T-helper 2 cell (primary cell): ENCODE measurements at places on chromosomes 3 and 15.

GRCh38 chr15:93109336-93110102 lies 20.5 kb upstream of the RGMA start:
- no peak for DNase-seq

DNA sequence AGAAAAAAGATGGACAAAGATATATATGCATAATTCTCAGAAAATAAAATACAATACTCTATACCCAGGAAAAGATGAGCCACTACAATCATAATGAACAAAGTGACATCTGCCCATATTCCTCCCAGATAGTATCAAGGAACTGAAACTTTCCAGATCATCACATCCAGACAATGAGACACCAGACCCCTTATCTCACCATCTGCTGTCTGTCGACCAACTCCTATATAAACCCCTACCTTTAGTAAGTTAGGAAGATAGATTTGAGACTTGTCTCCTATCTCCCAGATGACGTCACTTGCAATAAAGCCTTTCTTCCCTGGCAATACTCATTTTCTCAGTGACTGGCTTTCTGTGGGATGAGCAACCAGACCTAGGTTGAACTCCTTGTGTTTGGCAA lies 1071.6 kb downstream of the PLOD2 start:
- DNase-seq: no peak

DNA sequence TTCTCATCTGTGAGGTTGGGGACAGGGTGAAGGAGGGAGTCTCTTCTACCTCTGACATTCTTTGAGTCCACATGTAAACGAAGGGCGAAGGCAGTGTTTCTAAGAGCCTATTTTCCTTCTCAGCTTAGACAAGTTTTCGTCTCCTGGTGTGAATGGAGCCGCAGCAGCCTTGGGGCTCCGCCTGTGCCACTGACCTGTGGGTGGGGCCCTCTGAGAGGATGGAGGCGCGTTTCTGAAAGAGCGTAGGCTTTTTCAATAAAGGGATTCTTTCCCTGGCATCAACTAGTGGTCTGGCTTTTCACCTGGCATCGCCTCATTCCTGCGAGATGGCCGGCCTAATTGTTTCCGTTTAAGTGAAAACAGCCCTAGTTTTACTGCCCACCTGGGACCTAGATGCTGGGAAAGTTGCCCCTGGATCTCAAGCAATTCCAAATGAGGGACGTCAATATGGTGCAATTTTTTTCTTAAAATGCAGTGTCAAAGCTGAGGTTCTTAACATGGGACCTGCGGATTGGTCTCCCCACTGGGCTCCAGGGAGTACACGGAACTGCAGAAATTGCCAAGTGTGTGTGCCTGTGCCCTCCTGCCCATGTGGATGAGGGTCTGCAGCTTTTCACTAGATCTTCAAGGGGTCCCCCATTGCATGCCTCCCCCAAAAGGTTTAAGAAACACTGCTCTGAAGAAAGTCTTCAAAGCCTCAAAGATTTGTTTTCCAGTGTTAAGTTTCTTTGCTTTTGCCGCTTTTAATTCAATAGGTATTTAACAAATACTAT lies 958 bp downstream of the GLDN start:
- DNase-seq: no peak

- DNase-seq: no peak
Measured at GRCh38 chr3:113212150-113212843, 940 bp downstream of the BOC start.

GRCh38 chr3:134426660-134427181 lies 52.5 kb upstream of the AMOTL2 start:
- DNase-seq: no peak

- no peak for DNase-seq
Measured at GRCh38 chr15:84975871-84976351, 5.7 kb upstream of the PDE8A start.

DNA sequence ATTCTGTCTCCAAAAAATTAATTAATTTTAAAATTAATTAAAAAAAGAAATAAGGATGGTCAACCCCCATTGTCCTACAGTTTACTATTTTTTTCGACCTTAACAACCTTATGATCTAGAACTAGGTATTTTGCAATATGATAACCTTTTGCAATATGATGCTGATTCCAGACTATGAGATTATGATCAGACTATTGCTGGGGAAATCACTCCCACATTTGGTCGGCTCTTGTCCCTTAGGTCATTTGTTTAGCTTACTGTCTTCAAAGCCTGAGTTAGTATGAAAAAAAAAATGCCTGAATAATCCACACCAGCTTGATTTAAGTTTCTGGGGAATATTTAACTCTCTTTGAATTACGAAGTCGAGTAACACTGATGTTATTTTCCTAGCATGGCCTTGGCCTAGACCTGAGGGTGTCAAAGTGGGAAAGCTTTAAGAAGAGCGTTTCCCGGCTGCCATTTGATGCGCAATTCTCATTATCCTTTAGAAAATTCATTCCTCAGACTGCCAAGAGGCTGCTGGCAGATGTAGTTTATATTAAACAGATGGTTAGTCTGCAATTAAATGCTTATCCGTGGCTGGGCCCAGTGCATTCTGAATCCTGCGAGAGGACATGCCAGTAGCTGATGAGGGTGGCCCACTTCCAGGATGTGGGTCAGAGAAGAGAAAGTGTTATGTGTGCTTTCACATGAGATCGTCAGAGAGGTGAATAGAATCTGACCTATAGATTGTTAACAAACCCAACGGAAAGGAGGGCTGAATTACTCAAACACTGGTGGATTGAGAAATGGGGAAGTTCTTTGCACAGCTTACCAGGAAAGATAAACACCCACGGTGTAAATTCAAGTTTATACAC lies 496.0 kb upstream of the THBS1 start:
- DNase-seq: no peak

DNA sequence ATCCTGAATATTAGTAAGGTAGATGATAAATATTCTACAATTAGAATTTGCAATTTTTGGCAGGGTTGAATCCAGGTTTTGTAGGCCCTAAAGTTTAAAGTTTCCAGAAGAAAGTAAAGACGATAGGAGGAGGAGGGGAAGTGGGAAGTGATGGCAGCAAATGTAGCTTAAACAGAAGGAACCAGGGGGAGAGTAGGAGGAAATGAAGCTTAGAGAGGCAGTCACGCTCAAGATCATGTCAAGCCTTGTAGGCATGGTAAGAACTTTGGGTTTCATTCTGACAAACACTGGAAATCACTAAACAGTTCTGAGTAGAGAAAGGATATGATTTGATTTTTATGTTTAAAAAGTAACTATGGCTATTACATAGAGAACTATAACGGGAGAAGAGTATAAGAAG lies 63.9 kb downstream of the NR2E3 start:
- no peak for DNase-seq

GRCh38 chr3:172175254-172175599 lies 135.8 kb downstream of the FNDC3B start:
- DNase-seq: no peak

DNA sequence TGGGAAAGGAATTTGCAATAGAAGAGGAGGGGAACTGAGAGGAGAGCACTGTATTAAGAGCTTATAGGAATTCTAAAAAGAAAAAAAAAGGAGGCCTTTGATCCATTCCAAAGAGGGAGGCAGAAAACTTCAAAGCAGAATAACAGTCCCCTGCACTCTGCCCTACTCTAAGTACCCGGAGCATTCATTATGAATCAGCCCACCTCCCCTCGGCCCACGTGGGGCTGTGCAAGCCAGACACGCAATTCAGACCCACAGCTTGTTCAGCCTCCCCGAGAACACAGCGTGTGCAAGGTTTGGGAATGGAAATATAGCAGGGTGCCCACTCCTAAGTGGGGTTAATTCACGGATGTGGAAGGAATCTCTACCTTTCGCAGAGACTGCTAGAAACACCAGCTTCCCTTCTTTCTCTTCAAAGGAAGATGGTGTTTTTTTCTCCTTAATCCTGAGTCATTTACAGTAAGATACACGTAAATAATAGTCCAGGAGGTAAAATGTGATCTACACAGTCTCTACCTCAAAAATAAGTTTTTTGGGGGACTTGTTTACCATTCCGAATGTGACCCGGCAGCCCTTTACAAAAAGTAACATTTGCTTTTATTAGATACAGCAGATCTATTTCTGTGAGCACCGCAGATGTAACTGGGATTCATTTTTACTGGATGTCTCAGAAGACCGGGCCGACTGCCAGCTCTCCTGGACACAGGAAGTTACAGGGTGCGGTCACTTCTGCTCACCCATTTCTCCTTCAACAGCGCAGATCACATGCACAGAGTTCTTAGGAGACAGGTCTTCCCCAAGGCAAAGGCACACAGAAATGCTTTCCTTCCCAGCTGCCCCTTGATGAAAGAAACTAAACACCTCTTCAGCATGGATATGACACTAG lies 768.5 kb upstream of the CFAP20DC start:
- no peak for DNase-seq

GRCh38 chr3:64399205-64399800 lies 174.0 kb upstream of the PRICKLE2 start:
- DNase-seq: no peak

DNA sequence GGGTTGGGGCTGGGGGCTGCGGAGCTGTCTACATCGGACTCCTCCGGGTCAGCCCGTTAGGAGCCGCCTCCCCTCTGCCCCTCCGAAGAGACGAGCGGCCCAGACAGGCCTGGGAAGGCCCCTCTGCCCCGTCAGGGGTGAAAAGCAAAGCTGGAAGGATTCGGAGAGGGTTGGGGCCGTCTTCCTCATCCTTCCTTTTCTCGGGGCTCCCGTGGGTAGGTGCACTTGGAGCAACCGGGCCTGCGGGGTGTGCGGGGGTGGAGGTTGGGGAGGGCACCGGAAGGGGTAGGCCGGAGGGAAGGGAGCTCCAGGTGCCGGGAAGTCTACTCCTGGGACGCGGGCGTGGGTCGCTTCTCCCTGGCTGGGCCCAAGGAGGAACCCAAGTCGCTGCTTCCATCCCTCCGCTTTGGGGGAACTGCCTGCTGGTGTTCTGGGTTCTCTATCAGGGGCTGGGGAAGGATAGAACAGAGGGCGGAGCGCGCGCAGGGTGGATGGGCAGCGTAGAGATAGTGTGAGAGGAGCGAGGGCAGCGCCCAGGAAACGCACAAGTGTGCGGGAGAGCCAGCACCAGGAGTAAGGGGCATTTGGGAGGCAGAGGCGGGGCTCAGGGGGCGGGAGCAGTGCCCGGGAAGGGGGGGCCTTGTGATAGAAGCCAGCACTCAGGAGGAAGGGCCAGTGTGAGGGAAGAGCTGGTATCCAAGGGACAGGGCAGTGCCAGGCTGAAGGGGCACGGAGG lies 590 bp downstream of the POLR2H start:
- DNase-seq: no peak

GRCh38 chr3:157871838-157872460 lies 234.3 kb downstream of the SHOX2 start:
- DNase-seq: no peak

- no peak for DNase-seq
Measured at GRCh38 chr3:196995646-196996355, 27.2 kb upstream of the PIGZ start.

- DNase-seq: no peak
Measured at GRCh38 chr3:52650439-52650838, 35.3 kb downstream of the PBRM1 start.

- no peak for DNase-seq
Measured at GRCh38 chr3:102038477-102039142, 189.3 kb downstream of the NFKBIZ start.

GRCh38 chr3:67460841-67461510 lies 193.4 kb downstream of the SUCLG2 start:
- no peak for DNase-seq

DNA sequence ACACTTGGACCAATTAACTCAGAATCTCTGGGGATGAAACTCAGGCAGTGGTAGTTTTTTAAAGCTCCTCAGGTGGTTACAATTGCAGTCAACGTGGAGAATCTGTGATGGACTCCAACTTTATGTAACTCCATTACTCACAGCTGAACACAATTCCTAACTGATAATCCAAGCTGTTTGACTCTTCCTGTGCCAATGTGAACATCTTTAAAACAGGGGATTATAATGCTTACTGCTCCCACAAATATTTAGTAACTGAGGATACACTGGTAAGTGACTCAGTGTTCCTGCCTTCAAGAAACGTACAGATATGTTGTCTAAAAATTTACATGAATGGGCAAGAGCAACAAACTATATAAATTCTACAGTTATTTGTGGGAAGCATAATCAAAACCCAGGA lies 85.6 kb downstream of the OSBPL10 start:
- no peak for DNase-seq

- no peak for DNase-seq
Measured at GRCh38 chr3:160372780-160373179, 26.2 kb downstream of the IFT80 start.

GRCh38 chr3:127428344-127428997 lies 140.6 kb upstream of the PRR20G start:
- no peak for DNase-seq

GRCh38 chr3:65669163-65669875 lies 369.4 kb downstream of the MAGI1 start:
- DNase-seq: no peak

DNA sequence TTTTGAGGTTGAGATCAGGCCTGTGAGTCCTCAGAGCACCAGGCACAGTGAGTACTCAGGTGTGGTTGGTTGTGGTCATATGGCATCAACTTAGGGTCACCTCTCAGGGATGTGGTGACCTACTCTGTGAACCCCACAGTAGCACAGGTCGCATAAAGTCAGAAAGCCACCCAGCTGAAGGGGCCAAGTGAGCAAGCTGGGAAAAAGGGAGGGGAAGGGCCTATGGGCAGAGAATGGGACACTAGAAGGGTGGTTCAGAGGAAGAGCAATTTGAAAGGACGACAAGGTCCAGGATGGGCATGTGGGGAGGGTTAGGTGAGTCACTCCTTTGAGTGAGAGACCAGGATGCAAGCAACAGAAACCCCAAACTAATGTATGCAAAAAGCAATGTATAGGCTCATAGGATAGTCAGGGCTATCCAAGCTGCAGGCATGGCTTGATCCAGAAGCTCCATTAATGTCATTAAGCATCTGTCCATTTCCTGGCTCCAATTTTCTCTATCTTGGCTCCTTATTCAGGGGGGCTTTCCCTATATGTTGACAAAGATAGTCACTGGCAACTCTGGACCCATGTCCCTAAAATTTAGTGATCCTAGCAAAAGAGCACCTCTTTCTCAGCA lies 33.5 kb downstream of the HMCES start:
- DNase-seq: no peak

DNA sequence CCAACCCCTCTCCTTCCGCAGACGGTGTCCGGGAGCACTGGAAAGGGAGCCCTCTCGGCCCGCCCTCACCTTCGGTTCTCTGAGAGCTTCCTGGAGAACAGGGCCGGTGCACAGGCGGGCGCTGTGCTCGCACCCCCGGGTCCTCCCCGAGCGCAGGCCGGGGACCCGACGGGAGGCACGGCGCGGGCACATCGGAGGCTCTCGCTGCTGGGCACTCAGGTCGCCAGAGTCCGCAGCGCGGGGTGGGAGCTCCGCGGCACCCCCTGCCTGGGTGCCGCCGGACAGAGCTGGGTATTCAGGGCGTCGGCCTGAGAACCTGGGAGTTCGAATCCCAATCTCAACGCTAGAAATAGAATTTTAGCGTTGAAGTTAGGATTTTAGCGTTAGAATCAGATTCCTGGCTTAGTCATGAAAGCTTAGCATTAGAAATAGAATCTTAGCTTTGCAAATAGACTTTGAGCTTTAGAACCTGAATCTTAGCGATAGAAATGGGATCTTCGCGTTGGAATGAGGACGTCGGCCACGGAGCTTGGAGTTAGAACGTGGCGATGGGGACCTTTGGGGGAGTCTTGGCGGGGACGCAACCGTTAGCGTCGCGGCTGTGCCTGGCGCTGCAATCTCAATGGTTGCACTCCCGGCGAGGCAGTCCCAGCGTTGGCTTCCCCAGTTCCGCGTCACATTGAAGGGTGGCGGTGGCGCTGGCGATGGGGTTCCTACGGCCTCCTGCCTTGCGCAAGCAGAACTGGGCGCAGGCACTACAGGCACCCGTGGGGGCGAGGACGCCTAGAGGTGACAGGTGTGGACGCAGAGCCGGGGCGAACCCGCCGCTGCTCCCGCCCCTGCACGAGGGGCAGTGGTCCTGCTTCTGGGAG lies 549 bp downstream of the TRH start:
- DNase-seq: no peak
